ENCODE measurements at places on chromosomes 13 and 19.

DNA sequence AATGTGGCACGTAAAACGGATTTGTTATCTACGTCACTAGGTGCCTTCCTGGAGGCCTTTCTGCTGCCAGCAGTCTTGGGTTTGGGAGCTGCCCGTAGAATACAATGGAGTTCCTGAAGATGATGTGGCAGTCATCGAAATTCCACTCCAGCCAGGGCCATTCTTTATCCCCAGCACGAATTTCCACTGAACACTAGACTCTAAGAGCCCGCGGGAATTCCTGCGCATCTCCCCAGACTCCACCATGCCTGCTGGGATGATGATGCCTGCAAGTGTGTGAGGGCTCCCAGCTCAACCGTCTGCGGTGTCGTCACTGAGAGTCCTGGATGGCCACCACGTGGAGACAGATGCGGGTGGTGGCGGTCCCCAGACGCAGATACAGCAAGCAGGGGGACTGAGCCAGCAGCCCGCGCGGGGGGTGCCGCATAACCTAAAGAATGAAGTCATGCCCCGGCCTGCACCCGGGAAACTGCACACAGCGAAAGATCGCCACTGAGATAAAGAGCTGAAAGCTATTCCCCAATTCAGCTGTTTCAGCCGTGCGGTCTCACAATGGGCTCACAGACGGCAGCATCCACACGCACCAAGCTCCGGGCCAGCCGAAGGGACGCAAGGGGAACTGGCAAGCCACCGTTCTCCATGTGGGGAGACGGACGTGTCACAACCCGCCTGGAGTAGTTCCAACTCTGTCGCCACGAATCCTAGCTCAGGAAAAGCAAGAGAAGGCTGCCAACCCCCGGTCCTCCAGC lies 41.1 kb downstream of the COL4A1 start:
- no peak for DNase-seq

DNA sequence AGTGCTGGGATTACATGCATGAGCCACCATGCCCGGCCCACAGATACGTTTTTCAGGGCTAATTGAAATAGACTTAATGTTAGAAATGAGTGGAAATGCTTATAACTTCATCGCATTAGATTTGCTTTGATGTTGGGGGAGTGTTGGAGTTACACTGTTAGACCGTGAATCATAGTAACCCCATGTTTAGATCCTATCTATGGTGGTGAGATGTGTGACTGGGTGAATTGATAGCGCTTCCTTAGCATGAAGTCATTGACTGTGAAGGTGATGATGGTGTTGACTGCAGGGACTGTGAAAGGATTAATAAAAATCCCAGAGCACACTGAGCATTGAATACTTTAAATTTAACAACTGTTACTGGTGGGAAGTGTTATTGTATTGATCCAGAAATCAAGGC lies 1.7 kb downstream of the ZNF264 start:
- no peak for DNase-seq

DNA sequence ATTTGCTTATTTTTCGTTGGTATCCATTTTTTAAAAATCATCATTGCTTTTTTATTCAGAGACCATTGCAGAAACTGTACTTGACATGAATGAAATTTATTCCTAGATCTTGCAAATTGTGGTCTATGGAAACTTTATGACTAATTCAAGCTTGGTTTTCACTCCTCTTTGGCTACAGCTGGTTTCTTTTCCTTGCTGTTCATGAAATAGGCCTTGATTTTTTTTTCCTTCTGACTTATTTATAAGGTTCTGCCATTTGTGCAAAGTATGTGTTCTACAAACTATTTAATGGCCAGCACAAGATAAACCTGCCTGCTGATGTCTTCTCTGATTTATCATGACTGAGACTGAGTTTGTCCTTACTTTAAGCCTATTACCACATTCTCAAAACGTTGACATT lies 764.0 kb upstream of the SLITRK5 start:
- no peak for DNase-seq

- no peak for DNase-seq
Observed at GRCh38 chr13:93378184-93378583, 151.6 kb downstream of the GPC6 start.

- no peak for DNase-seq
Observed at GRCh38 chr19:16024266-16025107, 51.8 kb upstream of the TPM4 start.

DNA sequence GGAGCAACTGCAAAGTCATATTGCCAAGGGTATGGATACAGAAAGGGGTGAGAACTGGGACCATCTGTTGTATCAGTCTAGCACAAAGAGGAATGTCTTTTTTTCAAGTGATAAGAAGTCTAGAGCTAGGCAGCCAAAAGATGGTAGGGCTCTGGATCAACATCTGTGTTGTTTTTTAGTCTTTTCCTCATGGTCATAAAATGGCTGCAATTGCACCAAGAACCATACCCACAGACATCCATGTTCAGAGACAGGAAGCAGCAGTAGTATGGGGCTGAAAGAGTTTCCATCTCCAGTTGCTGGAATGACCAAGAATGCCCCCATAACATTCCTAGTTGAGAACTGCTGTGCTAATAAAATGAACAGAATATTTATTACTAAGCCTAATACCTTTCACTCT lies 25.6 kb downstream of the KCNC3 start:
- no peak for DNase-seq

GRCh38 chr13:110779022-110779421 lies 65.5 kb downstream of the ING1 start:
- DNase-seq, result no peak

DNA sequence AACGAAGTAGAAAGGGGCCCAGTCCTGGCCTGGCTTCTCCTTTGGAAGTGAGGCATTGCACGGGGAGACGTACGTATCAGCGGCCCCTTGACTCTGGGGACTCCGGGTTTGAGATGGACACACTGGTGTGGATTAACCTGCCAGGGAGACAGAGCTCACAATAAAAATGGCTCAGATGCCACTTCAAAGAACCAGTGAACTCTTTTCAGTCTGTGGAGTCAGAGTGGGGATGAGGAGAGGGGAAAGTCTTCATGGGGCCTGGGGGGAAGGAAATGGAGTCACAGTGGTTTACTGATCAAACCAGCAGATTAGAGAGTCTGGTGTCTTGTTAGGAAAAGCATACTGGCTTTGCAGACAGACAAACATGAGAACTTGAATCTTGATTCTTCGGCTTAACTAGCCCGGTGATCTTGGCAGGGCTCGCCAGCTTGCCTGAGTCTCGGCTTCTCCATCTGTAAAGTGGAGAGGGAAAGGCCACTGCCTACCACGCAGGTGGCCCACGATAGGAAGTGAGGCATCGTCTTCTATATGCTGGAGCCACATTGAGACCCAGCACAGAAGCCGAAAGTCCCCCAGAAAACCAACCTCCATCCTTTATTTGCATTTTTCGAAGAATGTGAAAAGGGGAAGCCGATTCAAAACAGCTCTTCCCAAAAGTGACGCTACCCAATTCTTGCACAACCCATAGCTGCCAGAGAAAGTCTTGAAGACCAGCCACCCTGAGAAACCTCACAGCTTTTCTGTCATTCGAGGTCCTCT lies at the start of gene FFAR1:
Gene FFAR1 (plus strand): TSS at position 732 of the 759 bp plus-strand sequence. CDS start 3,650 bp downstream, outside the sequence.
- DNase-seq, result no peak
